ENCODE measurements at places on chromosomes 7 and 10.

DNA sequence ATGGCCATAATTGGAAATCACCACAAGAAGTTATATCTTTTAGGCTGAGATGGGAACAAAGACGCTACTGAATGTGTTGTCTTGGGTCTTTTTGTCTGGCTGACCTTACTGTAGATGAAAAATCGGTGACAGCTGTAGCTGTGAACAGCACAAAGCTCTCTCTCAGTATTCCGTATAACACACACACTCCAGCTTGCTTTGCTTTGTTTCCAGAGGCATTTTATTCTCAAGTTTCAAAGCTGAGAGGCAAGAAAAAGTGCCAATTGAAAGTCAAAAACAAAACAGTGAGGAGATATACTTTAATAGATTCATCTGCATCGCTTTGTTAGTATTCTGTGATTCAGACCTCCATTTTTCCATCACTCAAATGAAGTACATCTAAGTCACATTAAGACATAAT lies 39.6 kb upstream of the CABCOCO1 start:
- DNase-seq: no peak

- DNase-seq: no peak
Measured at GRCh38 chr7:110921595-110922151, 169.3 kb upstream of the LRRN3 start.

DNA sequence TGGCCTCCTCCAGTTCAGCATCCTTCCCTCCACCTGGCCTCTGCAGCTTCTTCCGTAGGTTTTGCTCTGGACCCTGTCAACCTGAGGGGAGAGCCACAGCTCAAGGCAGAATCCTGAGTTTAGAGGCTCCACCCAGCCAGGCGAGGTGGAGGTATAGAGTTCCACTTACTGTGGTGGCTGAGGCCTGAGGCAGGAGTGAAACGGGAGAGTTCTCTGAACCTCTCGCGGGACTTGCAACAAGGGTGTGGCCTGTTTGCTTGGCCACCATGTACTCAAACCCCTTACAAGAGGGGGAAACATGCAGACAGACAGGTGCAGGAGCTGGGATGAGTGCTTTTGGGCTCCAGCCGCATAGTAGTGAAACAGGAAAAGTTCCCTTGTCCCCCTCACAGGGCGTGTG lies 154.0 kb upstream of the C7orf33 start:
- no peak for DNase-seq

DNA sequence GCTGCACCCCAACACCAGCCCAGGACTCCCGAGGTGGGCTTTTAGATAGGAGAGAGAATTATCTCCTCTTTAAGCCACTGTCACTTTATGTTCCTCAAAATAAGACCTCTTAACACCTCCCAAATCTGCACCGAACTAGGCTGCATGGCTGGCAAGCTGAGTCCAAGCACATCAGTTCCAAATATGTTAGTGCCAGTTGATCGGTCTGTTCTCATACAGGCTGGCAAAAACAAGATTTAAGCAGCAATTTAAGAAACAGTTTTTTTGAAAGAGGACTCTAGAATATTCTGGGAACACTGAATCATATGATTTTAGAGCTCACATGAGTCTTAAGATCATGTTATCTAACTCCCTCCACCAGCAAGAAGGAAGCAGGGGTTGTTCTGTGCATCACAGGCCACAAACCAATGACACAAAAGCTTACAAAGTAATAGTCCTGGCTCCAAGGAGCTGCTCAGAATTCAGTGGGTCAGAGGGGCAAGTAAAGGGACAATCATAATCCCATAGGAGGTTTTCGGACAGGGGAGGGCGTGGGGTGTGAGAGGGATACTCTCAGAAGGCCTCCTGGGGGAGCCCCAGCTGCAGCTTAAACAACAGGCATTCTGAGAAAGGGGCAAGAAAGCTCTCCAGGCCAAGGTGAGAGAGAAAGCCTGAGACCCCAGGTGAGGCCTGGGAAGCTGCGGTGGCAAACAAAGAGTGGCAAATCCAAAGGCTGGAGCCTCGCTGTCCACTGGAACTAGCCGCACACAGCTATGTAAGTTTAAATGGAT lies 7.1 kb downstream of the COBL start:
- no peak for DNase-seq

- no peak for DNase-seq
Measured at GRCh38 chr10:26573674-26574073, 123.8 kb upstream of the PDSS1 start.

GRCh38 chr7:105389088-105389650 lies 448 bp upstream of the SRPK2 start:
- peak; percentile 65 for DNase-seq

DNA sequence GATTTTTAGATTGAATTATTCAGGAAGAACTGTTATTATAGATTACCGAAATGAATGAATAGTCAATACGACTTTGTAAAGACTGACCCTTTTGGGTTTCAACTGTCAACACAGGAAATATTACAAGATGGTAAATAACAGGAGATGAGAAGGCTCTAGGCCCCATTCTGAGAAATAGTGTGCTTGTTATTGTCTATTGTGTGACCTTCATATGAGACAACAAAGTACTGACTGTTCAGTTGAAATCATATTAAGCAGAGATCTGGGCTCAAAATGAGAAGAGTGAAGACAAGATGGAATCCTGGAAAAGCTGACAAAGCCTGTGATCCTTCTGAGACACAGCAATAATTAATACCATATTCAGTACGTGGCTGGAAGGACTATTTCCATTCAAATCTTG lies 503.8 kb downstream of the INHBA start:
- DNase-seq: no peak

DNA sequence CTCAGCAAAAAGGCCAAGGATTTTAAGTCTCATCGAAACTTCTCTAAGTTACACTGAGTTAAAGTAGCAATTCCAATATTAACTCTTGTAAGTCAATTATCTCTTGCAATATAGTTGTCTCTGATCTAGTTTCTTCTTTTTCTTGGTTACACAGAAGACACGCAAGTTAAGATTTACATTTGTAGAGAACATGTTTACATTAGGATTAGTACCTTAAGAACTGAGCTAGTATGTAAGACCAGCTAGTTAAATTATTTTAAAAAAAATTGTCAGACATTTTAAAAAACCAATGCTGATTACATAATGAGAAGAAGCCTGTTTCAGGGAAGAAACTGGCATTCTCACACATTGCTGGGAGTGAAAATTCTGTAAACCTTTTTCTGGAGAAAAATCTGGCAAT lies 31.4 kb downstream of the FRA10AC1 start:
- no peak for DNase-seq

- DNase-seq: no peak
Measured at GRCh38 chr10:13327534-13327933, 20.6 kb downstream of the SEPHS1 start.

DNA sequence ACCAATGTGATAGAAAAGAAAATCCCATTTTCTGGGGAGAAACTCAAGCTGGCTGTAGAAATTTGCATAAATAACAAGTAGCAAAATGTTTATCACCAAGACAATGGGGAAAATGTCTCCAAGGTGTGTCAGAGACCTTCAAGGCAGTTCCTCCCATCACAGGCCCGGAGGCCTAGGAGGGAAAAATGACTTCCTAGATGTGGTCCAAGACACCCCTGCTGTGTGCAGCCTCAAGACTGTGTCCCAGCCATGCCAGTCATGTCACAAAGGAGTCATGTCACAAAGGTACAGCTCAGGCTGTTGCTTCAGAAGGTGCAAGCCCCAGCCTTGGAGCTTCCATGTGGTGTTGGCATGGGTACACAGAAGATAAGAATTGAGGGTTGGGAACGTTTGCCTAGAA lies 33.7 kb upstream of the THSD7A start:
- no peak for DNase-seq

DNA sequence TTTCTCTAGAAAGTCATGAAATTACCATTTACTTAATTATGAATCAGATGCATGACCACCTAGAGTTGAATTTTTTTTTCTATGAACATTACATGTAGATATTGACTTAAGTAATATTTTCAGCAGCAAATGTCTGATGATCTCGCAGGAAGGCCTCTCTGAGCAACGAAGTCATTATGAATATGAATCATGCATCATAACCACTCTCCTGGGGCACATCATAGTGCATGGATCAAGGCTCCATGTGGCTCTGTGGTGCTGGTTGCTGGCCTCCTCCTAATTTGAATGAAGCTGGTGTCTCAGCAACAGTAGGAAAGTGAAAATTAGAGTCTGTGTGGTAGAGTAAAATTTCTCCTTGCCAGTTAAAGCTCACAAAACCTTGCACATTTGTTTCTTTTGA lies 121.4 kb upstream of the INHBA start:
- peak; percentile 47 for DNase-seq

DNA sequence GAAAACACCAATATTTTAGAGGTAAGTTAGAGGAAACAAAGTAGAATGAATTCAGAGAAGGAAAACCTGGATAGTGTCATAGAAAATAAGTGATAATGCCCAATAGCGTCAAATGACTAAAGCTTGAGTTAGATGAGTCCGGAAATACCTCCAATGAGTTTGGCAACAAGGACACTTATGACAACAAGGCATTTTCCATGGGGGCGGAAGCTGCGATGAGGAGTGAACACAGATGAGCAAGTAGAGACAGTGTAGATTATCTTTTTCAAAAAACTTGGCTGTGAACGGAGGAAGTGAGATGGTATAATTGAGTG lies 383 bp upstream of the R3HCC1L start:
- no peak for DNase-seq

GRCh38 chr10:29850371-29850770 lies 209.0 kb downstream of the JCAD start:
- no peak for DNase-seq

GRCh38 chr7:29416276-29416937 lies 147.2 kb upstream of the PRR15 start:
- no peak for DNase-seq

- no peak for DNase-seq
Measured at GRCh38 chr7:44858161-44858560, 10.3 kb upstream of the H2AZ2 start.

- DNase-seq: no peak
Measured at GRCh38 chr10:101894742-101895141, 51.1 kb upstream of the KCNIP2 start.

DNA sequence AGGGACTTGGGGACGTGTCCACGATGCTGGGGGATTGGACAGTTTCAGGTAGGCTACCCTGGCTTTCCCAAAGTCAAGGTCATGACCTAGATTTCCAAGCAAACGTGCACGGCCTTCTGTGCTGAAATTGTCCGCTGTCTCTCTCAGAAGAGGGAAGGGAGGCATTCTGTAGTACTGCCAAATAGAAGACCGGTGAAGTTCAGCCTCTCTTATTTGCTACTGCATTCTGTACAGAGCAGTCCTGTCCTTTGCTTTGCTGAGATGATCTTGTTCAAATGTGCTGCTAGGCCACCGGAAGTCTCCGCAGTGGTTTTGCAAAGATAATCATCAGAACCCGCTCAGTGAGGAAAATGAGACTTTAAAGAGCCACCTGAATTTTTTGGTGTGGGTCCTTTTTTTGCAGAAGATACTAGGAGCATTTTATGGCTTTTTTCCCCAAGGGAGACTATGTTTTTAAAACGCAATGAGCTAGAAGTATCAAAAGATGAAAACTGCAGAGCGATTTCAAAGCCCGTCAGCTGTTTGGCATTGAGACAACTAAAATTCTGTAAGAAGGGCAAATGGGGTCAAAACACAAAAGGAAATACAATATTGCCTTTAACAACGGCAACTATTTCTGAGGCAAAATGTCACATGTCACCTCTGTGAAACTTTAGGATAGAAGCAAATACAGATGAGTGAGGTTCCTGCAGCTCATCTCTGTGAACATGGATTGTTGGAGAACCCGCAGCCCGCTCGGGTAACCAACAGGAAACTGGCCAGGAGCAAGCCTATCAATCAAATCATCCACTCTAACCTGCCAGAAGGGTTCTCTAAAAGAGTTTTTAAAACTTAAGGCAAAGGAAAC lies 1.3 kb upstream of the NMT2 start:
- DNase-seq: no peak

- DNase-seq: peak; percentile 59
Measured at GRCh38 chr10:22086730-22087401, 83.3 kb upstream of the DNAJC1 start.

DNA sequence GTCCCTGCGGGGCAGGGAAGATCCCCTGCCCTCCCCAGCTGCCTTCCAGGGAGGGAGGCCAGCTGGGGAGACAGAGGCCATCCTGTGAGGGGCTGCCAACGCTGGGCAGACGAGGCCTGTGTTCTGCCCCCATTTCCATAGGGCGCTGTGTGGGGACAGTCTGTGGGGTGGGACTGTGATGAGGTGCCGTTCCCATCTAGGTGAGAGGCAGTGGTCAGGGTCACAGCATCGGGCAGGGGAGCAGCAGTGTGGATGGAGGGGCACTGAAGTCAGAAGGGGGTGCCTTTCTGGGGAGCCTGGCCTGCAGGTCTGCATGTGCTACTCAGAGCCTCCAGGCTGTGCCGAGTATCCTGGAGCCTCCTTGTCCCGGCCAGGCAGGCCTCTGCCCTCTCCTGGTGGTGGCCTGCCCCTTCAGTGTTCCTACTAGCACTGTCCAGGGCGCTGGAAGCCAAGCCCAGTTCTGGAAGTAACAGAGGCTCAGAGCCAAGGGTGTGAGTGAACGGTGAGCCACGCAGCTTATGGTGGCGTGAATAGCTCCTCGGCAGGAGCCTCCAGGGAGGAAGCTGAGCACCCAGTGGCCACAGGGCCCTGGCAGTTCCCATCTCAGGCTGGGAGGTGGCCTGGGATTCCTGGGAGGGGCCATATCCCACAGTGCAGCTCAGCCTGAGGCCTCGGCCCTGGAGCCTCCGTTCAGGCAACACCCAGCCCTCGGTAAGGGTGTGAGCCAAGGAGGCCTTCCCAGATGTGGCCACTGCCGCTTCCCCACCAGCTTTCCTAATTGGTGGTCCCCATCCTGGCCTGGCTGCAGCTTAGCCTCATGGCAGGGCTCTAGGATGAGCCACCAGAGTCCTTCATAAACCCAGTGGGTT lies 23.3 kb upstream of the CSGALNACT2 start:
- DNase-seq: no peak

DNA sequence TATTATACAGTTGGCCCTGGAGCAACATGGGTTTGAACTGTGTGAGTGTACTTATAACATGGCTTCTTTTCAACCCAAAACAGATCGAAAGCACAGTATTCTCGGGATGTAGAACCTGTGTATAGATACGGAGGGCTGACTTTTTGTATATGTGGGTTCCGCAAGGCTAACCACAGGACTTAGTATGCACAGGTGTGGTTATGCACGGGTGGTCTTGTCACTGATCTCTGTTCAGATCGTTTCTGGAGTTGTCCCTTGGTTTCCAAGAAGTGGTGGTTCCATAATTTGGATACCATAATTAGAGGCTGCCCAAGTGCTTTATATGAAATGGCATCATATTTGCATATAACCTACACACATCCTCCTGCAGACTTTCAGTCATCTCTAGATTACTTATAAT lies 10.9 kb upstream of the BHLHA15 start:
- DNase-seq: no peak

GRCh38 chr7:140596519-140597427 lies 43.8 kb downstream of the DENND2A start:
- peak; percentile 49 for DNase-seq

- DNase-seq: peak; percentile 62
Measured at GRCh38 chr10:88499569-88500470, 83.3 kb downstream of the RNLS start.

- no peak for DNase-seq
Measured at GRCh38 chr10:110444004-110444337, 53.7 kb upstream of the DUSP5 start.

- DNase-seq: peak; percentile 64
Measured at GRCh38 chr7:1646957-1647891, 22.9 kb upstream of the ELFN1 start.
